CD4-positive, alpha-beta T cell treated with Interleukin-15 for 1 hour (primary cell): ENCODE measurements at places on chromosomes 12 and 14.

DNA sequence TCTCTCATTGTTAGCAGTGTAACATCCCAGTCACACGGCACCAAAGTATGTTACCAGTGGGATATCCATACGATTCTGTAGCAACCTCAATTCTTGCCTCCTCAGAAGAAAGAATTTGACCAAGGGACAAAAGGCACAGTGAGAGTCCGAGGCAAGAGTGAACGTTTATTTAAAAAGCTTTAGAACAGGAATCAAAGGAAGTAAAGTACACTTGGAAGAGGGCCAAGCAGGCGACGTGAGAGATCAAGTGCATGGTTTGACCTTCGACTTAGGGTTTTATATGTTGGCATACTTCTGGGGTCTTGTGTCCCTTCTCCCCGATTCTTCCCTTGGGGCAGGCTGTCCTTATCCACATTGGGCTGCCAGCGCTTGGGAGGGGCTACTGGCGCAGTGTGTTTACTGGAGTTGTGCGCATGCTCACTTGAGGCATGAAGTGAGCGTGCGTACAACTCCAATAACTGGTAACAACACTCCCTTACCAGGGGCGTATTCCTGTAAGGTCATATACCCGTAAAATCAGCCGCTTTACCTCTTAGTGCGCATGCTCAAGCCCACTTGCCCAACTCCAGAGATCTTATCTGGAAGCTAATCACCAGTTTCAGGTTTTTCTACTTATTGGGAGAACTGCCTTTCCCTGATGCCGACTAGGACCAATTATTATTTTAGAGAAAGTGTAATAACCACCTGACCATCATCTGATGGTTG lies 71.7 kb downstream of the FAR2 start:
- no peak for DNase-seq

- DNase-seq, result no peak
Measured at GRCh38 chr12:29691161-29691854, 92.4 kb downstream of the TMTC1 start.

DNA sequence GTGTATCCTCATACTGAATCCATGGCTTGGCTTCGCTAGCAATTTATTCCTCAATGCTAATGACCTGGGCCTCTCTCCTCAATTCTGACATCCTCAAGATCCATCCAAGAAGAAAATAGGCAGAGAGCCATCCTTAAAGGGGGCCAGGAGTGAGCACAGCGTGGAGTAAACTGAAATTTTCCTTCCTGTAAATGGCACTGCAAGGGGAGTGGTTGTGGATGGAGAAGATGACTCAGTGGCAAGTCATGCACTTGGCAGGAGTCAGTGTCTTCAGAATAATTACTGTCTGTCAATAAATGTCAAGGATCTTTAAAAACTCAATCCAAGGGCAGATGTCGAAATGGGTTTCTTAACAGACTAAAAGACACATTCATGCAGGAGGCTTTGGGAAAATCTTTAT lies 88.0 kb upstream of the TMEM132C start:
- no peak for DNase-seq

GRCh38 chr12:104555648-104556047 lies 98.9 kb downstream of the CHST11 start:
- no peak for DNase-seq

- no peak for DNase-seq
Measured at GRCh38 chr12:47766502-47767215, 6.4 kb upstream of the SLC48A1 start.

GRCh38 chr14:42429401-42429800 lies 822.7 kb downstream of the LRFN5 start:
- DNase-seq, result no peak

GRCh38 chr14:99601361-99601831 lies 2.6 kb downstream of the CCDC85C start:
- DNase-seq, result no peak

DNA sequence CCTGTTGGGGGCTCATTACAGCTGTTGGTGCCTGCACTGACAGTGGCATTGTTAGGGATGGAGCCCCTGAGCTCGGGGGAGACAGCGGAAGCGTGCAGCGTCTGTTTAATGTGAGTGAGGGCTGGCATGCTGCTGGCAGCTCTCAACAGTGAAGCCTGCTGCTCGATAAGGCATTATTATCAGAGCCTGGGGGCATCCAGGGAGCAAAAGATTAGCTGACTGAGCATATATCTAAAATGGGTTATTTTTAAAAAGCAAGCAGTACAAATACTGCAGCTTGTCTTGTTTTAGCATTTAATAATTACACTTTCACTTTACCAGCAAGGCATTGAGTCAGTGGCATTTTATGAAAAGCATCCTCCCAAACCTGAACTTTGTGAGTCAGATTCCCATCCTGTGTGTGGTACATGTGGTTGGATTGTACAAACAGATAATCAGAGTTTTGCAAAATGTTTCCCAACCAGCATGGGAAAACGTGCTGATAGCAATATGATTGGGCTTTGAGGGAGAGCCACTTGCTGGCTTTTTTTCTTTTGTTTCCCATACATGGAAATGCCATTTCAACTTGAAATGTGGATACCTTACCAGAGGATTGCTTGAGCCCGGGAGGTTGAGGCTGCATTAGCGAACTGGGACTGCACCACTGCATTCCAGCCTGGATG lies 150.8 kb downstream of the PRKCH start:
- no peak for DNase-seq

GRCh38 chr14:55781046-55781445 lies 201.0 kb downstream of the KTN1 start:
- DNase-seq, result no peak

- DNase-seq, result no peak
Measured at GRCh38 chr14:72000907-72001306, 68.7 kb downstream of the RGS6 start.

DNA sequence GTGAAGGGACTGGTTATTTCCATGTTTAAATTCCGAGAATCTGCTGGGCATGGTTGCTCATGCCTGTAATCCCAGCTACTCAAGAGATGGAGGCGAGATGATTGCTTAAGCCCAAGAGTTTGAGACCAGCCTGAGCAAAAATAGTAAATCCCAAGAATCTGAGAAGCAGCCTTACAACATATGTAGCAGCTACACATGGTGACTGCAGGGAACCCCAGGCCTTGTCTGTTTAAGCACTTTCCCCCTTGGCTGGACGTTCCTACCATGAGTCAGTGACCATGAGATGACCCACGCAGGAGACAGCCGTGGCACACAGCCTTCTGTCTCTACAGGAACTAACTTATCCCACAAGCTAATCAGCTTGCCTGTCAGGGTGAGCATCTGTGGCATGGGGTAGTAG lies 5.5 kb upstream of the SLC24A4 start:
- DNase-seq, result no peak

DNA sequence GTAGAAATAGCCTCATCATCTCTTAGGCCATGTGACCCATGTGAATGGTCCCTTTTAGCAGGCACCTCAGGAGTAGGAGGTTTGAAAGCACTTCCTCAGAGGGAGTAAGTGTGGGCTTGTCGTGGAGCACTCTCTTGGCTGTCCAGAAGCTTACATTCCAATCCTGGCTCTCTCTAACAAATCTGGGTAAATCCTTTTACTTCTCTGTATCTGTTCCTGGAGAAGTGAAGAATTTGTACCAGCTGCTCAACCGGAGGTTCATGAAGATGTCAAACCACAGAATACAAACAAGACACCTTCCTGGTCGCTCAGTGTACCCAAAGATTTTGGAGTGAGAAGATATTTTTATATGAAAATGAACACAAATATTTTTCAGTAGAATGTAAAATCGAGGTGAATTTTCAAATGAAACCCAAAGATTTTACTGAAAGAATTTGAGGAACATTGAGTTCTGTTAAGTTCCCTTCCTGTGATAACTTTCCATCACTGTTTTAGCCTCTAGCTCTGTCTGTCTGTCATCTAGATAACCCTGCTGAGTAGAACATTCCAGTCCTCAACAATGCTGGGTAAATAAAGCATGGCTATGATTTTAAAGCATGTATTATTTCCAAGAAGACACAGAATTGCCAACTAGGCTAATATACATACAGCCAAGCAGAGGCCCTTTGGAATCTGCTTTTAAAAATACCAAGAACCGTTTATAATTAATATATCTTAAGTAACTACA lies 263.9 kb upstream of the RGS6 start:
- DNase-seq, result no peak

GRCh38 chr14:66650491-66650911 lies 142.6 kb downstream of the GPHN start:
- no peak for DNase-seq

DNA sequence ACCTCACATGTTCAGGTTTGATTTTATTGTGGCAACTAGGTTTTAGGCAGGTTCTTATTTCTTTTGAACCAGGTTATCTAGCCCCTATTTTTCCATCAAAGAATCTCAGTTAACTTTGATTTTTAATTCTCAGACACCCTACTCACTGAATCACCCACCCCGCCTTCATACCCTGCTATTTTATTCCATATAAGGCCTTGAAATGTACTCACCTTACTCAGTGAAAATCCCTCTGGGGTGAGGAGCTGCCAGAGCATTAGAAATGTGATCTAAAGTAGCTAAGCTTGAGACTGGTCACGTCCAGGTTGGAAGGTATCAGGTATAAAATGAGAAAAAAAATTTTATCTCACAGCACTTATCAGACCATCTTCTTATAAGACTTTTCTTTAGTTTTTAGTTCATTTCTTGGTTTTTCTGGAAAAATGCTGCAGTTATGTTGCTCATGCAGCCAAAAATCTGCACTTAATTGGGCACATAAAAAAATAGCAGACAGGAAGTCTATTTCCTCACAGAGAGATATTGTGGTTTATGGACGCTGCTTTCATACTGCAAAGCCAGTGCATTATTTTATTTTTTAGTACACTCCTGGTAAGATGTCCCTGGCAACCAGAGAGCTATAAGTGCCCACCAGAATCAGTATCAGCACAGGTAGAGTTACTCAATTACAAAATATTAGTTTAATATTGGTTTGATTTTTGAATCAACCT lies 101.5 kb upstream of the CCDC91 start:
- no peak for DNase-seq

- DNase-seq, result no peak
Measured at GRCh38 chr14:76138119-76138757, 13.5 kb upstream of the GPATCH2L start.

GRCh38 chr12:30696486-30696885 lies 817 bp upstream of the IPO8 start:
- DNase-seq, result no peak

GRCh38 chr12:13534645-13535398 lies 338.3 kb downstream of the EMP1 start:
- DNase-seq, result no peak
